Gastrocnemius medialis (tissue), 4 donors: ENCODE measurements at places on chromosomes 1 and 21.

DNA sequence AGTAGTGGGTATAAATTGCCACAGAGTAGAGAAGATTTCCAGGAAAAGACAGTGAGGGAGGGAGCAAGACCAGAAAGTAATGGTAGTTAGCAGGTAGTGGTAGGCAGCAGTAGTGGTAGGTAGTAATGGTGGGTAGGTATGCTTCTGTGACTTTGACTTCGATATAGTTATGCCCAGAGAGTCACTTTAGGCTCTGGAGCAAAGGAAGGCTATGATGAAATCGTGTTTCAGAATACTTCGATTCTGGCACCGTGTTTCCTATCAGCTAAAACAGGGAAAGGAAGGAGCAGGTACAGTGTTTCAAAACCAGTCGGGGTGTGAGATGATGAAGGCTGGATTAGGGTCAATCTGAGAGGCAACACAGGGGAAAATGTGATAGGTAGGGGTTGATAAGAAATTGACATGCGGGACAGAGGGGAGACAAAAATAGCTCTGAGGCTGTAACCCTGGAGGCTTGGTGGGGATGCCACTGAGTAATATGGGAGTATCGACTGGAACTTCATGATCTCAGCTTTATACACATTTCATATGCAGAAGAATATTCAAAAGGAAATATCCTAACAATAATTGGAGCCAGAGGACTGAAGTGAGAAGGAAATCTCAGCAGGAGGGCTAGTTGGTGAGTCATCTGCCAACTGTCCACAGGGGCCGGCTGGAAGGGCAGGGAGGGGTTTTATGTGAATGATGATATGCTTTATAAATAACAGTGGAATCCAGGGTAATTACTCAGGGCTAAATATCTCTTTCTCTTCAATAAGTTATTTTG lies 25.2 kb upstream of the TRIM45 start:
- H3K27me3 ChIP-seq = no peaks in the 10 kb centered on the region
- H3K36me3 ChIP-seq = no peaks in the 10 kb centered on the region
- peak overlapping the region; percentile 0 for H3K4me3 ChIP-seq
- peak overlapping the region; percentile 65 for H3K27ac ChIP-seq
- peaks cover 15% of the 10 kb centered on the region for H3K4me1 ChIP-seq
- DNase-seq = peak; percentile 31

DNA sequence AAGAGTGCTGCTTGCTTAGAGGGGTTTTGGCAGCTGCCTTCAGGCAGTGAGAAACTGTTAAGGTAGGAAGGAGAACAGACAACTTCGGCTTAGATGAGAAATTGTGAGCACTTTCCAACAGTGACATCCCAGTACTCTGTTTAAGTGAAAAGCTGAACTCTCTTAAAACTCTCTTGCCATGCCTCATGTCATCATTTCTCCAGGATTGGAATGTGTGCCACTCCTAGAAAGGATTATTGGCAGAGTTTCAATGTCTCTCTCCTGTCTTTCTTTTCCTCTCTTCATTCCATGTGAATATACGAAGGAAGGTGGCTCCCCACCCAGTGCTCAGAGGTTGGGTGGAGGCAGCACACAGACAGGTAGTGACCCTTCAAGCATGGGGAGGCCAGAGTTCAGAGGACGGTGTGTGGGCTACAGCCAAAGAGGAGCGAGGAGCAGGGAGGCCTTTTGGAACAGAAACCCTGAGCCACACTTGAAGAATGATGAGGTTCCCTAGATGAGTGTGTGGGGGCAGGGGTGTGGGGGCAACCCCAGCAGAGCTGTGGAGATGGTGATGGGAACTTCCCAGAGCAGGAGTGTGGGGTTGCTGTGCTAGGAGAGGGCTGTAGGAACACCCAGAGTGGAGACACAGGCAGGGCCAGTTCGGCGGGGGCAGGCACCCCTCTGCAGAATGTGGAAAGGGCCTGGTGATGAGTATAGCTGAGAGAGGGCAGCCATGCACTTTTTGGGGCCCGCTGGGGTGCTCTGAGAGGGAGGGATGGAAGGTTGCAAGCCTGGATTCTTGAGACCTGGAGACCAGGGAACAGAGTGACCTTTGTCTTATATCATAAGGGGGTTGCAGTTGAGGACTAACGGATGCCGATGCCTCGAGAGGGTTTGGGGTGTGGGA lies 58.8 kb downstream of the GALNT2 start:
- no peaks in the 10 kb centered on the region for H3K27me3 ChIP-seq
- peaks cover 50% of the 10 kb centered on the region for H3K4me1 ChIP-seq
- H3K4me3 ChIP-seq = no peak overlapping the region
- H3K36me3 ChIP-seq = no peaks in the 10 kb centered on the region
- H3K27ac ChIP-seq = no peak overlapping the region
- DNase-seq = no peak

- no peak for DNase-seq
- peaks cover 48% of the 10 kb centered on the region for H3K4me1 ChIP-seq
- H3K4me3 ChIP-seq = no peak overlapping the region
- H3K27ac ChIP-seq = peak overlapping the region; percentile 49
These were observed 176.6 kb downstream of the VPS13D start for GRCh38 chr1:12406211-12407021.

GRCh38 chr1:214900590-214900989 lies 181.9 kb upstream of the KCNK2 start:
- no peaks in the 10 kb centered on the region for H3K27me3 ChIP-seq
- no peaks in the 10 kb centered on the region for H3K4me1 ChIP-seq
- H3K36me3 ChIP-seq = no peaks in the 10 kb centered on the region
- no peak overlapping the region for H3K4me3 ChIP-seq

- no peak overlapping the region for H3K4me3 ChIP-seq
- peak overlapping the region; percentile 64 for H3K27ac ChIP-seq
- DNase-seq = no peak
These were observed 3.3 kb upstream of the HAPLN2 start for GRCh38 chr1:156615946-156616345.

GRCh38 chr1:220809704-220810103 lies 23.0 kb downstream of the MTARC1 start:
- H3K4me3 ChIP-seq = no peak overlapping the region
- H3K36me3 ChIP-seq = no peaks in the 10 kb centered on the region
- H3K27ac ChIP-seq = no peak overlapping the region
- DNase-seq = no peak
- no peaks in the 10 kb centered on the region for H3K4me1 ChIP-seq

DNA sequence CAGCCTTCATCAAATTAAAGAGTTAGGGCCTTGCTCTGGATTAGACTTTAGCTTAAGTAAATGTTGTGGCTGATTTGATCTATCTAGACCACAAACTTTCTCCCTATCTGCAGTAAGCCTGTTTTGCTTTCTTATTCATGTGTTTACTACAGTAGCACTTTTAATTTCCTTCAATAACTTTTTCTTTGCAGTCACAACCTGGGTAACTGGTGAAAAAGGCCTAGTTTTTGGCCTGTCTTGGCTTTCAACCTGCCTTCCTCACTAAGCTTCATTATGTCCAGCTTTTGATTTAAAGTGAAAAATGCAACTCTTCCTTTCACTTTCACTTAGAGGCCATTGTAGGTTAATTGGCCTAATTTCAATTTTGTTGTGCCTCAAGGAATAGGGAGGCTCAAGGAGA lies 12.5 kb upstream of the LPGAT1 start:
- no peak for DNase-seq
- H3K36me3 ChIP-seq = no peaks in the 10 kb centered on the region
- peaks cover 3% of the 10 kb centered on the region for H3K4me1 ChIP-seq
- H3K27me3 ChIP-seq = no peaks in the 10 kb centered on the region
- no peak overlapping the region for H3K27ac ChIP-seq

DNA sequence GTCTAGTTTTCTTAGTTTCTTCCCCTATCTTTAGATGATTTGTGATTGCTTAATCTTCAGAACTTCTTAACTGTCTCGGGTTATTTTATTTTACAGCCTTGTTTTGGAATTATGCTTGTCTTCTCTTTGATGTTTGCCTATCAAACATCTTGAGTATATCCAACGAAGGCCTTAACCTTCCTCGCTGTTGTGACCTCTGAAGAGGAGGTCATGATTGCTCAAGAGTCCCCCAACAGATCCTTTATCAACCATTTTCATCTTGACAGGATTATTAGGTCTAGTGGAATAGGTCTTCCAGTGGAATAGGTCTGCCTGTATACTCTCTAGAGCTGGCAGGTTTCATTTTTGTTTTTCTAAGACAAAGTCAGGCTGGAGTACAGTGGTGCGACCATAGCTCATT lies 45.7 kb downstream of the UBE4B start:
- H3K27ac ChIP-seq = no peak overlapping the region
- H3K36me3 ChIP-seq = peaks cover 6% of the 10 kb centered on the region
- no peaks in the 10 kb centered on the region for H3K27me3 ChIP-seq
- no peak for DNase-seq
- H3K4me1 ChIP-seq = no peaks in the 10 kb centered on the region

GRCh38 chr1:77925518-77925917 lies 37.1 kb downstream of the NEXN start:
- peak overlapping the region; percentile 62 for H3K27ac ChIP-seq
- no peaks in the 10 kb centered on the region for H3K4me1 ChIP-seq
- H3K4me3 ChIP-seq = no peak overlapping the region
- DNase-seq = no peak
- H3K36me3 ChIP-seq = peaks cover 100% of the 10 kb centered on the region
- no peaks in the 10 kb centered on the region for H3K27me3 ChIP-seq

DNA sequence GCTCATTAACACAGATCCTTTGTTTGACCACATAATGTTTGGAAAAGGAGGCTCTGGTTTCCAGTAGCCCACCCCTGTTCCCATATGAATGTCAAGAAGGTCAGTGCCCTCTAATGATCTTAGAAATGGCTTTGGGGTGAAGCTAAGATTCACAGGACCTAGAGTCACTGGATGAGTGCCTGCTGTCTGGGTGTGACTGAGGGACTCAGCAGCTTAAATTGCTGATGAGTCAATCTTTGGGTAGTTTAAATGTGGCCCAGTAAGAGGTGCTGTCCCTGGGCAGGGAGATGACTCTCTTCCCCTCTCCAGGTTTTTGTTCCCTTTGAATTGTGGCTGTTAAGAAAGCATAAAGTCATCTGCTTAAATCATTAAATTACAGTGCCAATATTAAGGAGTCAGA lies 50.6 kb downstream of the L1TD1 start:
- DNase-seq = no peak
- no peaks in the 10 kb centered on the region for H3K27me3 ChIP-seq
- H3K4me3 ChIP-seq = no peak overlapping the region
- H3K4me1 ChIP-seq = no peaks in the 10 kb centered on the region
- H3K27ac ChIP-seq = no peak overlapping the region

DNA sequence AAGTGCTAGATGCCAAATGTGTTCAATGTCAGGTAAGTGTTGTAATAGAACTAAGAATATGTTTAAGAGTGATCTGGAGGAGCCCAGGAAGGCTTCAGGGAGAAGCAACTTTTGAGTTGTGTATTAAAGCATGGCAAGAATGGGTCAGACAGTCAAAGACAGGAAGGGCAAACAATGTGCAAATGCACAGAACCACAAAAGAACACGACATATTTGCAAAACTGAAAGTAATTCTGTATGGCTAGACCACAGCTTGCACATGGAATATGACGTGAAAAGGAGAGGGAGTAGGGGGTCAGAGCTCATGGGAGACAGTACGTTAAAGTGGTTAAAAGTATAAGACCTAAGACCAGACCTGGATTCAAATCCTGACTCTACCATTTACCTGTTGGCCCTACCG lies 7.1 kb upstream of the SORT1 start:
- no peak overlapping the region for H3K4me3 ChIP-seq
- H3K4me1 ChIP-seq = peaks cover 23% of the 10 kb centered on the region
- H3K36me3 ChIP-seq = peaks cover 3% of the 10 kb centered on the region

DNA sequence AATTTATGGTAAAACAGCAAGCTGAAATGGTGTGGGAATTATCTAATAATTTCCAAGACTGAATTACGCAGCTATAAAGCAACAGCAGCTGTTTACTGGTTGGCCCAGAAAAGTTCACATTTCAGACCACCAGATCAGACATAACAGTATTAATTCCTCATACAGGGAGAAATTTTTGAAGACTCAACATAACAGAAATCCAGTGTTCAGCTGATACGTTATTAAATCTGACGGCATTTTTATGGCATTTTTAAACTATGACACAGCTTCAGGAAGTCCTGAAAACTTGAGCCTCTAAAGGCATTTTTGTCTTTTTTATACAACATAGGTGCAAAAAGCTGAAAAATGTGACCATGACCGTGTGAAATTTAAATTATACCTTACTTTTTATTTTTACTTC lies 91.2 kb downstream of the APP start:
- no peak overlapping the region for H3K4me3 ChIP-seq
- no peak for DNase-seq
- no peak overlapping the region for H3K27ac ChIP-seq
- no peaks in the 10 kb centered on the region for H3K36me3 ChIP-seq

- no peaks in the 10 kb centered on the region for H3K36me3 ChIP-seq
- no peaks in the 10 kb centered on the region for H3K4me1 ChIP-seq
- no peak for DNase-seq
- no peak overlapping the region for H3K27ac ChIP-seq
These were observed 93.8 kb downstream of the C21orf91 start for GRCh38 chr21:17725339-17725738.

GRCh38 chr1:67381154-67381553 lies 49.0 kb downstream of the SERBP1 start:
- no peaks in the 10 kb centered on the region for H3K36me3 ChIP-seq
- H3K27me3 ChIP-seq = no peaks in the 10 kb centered on the region
- no peak overlapping the region for H3K4me3 ChIP-seq
- peaks cover 30% of the 10 kb centered on the region for H3K4me1 ChIP-seq
- no peak overlapping the region for H3K27ac ChIP-seq
- no peak for DNase-seq

GRCh38 chr1:164320790-164321731 lies 237.9 kb upstream of the PBX1 start:
- no peaks in the 10 kb centered on the region for H3K27me3 ChIP-seq
- no peak for DNase-seq
- H3K27ac ChIP-seq = no peak overlapping the region
- peak overlapping the region; percentile 50 for H3K4me3 ChIP-seq
- no peaks in the 10 kb centered on the region for H3K4me1 ChIP-seq

DNA sequence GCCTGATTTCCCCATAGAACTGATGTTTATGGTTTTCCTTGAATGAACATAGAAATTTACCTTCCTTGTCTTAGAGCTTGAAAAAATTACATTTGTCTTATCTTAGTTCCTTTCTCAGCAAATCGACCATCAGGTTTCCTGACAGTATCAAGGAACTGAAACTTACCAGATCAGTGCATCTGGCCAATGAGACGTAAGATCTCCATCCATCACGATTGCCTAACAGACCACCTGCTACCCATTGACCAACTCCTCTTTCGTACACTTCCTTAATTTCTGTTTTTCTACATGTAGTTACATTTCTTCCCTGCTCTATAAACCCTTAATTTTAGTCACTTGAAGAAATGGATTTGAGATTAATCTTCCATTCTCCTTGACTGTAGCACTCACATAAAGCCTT lies 57.4 kb upstream of the TMPRSS15 start:
- no peaks in the 10 kb centered on the region for H3K4me1 ChIP-seq
- no peak overlapping the region for H3K27ac ChIP-seq
- H3K4me3 ChIP-seq = no peak overlapping the region
- no peak for DNase-seq
- no peaks in the 10 kb centered on the region for H3K36me3 ChIP-seq
